Endothelial cell (in vitro differentiated cells): ENCODE measurements at places on chromosomes 5 and 9. TPM values are rescaled to one million over a fixed set of nuclear protein-coding genes. Genes with fewer than 3 reads are reported as not detected.

- H3K36me3 ChIP-seq: no peaks in the 10 kb centered on the region
- no peak for DNase-seq
- no peak overlapping the region for H3K27ac ChIP-seq
- no peaks in the 10 kb centered on the region for H3K27me3 ChIP-seq
- H3K4me3 ChIP-seq: no peak overlapping the region
- no peaks in the 10 kb centered on the region for H3K4me1 ChIP-seq
Measured at GRCh38 chr5:42495914-42496313, 72.7 kb downstream of the GHR start.

- H3K36me3 ChIP-seq: no peaks in the 10 kb centered on the region
- H3K27ac ChIP-seq: no peak overlapping the region
- no peak overlapping the region for H3K4me3 ChIP-seq
- no peaks in the 10 kb centered on the region for H3K4me1 ChIP-seq
- no peaks in the 10 kb centered on the region for H3K27me3 ChIP-seq
- no peak for DNase-seq
Measured at GRCh38 chr5:57705769-57706168, 223.2 kb upstream of the ACTBL2 start.

- no peaks in the 10 kb centered on the region for H3K36me3 ChIP-seq
- H3K27ac ChIP-seq: no peak overlapping the region
- no peak for DNase-seq
- no peaks in the 10 kb centered on the region for H3K27me3 ChIP-seq
- H3K4me3 ChIP-seq: no peak overlapping the region
- peaks cover 9% of the 10 kb centered on the region for H3K4me1 ChIP-seq
Measured at GRCh38 chr9:117101008-117101407, 313.8 kb downstream of the ASTN2 start.

DNA sequence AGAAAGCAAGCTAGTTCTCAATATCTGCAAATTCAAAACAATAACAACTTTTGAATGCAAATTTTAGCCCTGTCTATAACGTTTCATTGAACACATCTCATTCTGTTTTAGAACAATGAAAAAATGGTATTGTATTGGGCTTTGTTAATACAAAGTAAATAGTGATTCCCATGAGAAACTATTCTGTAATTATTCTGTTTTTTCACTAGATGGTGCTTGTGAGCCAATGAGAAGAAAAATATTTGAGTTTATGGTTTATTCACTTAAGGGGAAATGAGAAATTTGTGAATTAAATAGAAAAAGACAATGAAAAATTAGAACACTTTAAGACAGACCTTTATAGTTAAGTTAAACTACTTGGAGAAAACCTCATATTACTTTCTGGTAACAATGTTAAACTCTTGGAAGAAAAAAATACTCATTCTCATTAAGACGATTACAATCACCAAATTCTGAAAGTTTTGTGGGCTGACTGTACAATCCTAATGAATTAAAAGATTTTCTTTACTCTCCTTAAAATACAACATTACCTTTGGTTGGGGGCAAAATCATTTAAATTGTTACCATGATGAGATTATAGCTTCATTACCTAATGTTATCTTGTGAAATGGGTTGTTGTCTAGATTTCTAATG is 127.0 kb downstream of the NNT start:
- H3K36me3 ChIP-seq: no peaks in the 10 kb centered on the region
- H3K4me3 ChIP-seq: no peak overlapping the region
- H3K27me3 ChIP-seq: peaks cover 1% of the 10 kb centered on the region
- no peak for DNase-seq
- H3K27ac ChIP-seq: no peak overlapping the region

DNA sequence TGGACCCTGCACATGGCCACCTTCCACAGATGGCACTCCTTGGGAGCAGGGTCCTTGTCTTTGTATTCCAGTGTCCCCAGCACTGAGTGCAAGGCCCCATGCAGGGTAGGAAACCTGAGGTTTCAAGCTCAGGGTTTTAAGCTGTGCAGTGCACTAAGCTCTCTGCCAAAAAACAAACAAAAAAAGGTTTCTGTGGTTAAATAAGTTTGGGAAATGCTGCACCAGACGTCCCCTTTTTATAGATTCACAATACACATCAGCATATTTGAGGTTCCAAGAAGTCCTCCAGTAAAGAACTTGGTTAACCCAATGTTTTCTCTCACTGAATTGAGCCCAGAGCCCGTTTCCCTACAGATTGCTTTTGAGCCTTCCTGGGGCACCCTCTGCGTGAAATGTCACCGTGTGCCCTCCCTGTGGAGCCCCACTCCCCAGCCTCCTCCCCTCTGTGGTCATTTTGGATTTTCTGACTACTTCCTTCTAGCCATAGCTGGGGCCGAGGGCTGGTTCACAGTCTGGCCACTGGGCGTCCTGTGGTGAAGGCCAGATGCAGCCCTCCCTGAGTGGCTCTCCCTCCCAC is 17.1 kb downstream of the DELE1 start:
- DNase-seq: no peak
- peaks cover 7% of the 10 kb centered on the region for H3K27me3 ChIP-seq
- H3K27ac ChIP-seq: peak overlapping the region; percentile 63
- peaks cover 34% of the 10 kb centered on the region for H3K36me3 ChIP-seq
- no peak overlapping the region for H3K4me3 ChIP-seq
- H3K4me1 ChIP-seq: peaks cover 40% of the 10 kb centered on the region

The CAVIN4 gene
- total RNA-seq: 7.4 TPM

The SLC6A7 gene
- not detected for total RNA-seq
